Psoas muscle (tissue), 8 donors: ENCODE measurements at places on chromosomes 6 and 20. TPM values are rescaled to one million over a fixed set of nuclear protein-coding genes. Genes with fewer than 3 reads are reported as not detected.
A peak's percentile ranks its signal among the peaks of the same experiment; 100 is the strongest.

- peaks cover 31% of the 10 kb centered on the region for H3K4me1 ChIP-seq
- DNase-seq = no peak
- no peak overlapping the region for H3K4me3 ChIP-seq
- H3K27ac ChIP-seq = peak overlapping the region; percentile 64
- H3K36me3 ChIP-seq = no peaks in the 10 kb centered on the region
Observed at GRCh38 chr6:127147534-127147933, 29.1 kb downstream of the RSPO3 start.

DNA sequence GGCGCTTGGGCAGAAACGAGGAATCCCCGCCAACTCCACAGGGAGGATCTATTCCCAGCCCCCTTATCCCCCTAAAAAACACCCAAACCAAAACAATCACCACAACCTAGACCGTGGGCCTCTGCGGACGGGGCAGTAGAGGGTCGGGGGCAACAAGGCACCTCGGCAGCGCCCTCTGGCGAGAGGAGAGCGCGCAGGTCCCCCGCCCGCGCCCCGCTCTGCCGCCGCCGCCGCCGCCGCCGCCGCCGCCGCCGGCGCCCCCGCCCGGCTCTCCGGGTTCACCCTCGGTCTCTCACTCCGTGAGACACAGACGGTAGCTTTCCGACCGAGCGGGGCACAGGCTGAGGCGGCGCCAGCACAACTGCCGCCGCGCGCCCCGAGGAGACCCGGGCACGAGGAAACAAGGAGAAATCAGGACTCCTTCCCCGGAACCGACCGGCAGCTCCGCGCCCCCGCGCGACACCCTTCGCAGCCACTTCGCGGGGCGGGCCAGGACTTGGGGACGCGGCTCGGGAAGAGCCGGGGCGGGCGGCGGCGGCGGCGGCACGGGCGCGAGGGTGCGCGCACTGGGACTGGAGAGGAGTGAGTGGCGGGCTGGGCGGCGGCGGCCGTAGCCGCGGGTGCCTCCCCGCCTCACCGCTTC, at the start of gene SLC35F1:
SLC35F1 (plus strand) TSS at position 307 of the 643 bp plus-strand sequence.
- DNase-seq = peak; percentile 25
- peaks cover 6% of the 10 kb centered on the region for H3K4me1 ChIP-seq
- no peaks in the 10 kb centered on the region for H3K36me3 ChIP-seq
- H3K27ac ChIP-seq = no peak within 1 kb of the TSS
- peak within 1 kb of the TSS; percentile 73 for H3K4me3 ChIP-seq
- H3K27me3 ChIP-seq = peaks cover 63% of the 10 kb centered on the region

CDH26 gene
- 0.22 TPM for total RNA-seq

ZBP1 gene
- not detected for total RNA-seq
